ENCODE measurements at places on chromosomes 5 and 9.
A peak's percentile ranks its signal among the peaks of the same experiment; 100 is the strongest.

DNA sequence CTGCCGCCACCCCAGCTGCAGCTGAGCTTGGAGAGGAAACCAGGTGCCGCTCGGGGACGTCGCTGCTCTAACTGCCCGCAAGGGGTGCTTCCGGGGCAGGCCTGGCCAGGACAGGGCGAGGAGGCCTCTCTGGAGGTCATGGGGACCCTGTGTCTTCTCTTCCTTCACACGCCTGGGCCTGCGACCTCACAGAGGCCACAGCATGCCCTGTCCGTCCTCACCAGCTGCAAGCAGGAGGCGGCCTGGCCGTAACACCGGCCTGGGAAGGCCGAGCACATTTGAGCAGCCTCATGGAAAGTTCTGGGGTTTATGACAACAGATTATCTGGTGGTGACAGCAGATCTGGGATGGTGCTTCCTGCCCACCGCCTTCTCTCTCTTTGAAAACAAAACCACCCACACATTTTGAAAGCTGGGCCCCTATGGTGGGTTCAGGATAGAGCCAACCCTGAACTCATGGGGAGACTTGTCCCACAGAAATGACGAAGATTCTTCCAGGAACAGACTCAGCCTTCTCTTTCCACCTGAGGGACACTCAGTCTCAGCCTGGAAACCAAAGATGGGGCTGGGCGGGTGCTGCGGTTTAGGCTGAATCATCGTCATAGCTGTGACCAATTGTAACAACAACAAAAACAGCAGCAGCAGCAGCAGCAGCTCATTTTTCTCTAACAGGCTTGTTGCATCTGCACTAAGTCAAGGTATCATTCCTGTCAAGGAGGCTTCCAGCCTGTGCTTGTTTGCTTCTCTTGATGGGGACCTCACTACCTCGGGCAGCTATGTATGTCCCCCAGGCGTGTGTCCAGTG lies 99.6 kb upstream of the RAPGEF1 start:
- DNase-seq: no peak

DNA sequence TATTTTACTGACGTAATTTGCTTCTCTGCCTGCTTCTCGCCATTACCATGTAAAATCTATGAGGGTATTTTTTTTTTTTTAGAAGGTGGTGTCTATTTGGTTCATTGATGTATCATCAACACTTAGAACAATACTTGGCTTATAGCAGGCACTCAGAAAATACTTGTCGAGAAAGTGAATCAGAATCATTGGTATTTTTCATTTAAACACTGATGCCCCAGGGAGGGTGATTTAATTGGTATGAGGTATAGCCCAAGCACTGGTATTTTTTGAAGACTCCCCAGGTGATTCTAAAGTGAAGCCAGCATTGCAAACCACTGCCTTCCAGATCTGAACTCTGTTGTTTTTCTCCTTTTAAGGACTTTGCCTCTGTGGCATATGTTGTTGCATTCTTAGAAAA lies 16.6 kb downstream of the PDZD2 start:
- no peak for DNase-seq

- DNase-seq: no peak
These were observed 6.7 kb downstream of the GLRA1 start for GRCh38 chr5:151917904-151918303.

DNA sequence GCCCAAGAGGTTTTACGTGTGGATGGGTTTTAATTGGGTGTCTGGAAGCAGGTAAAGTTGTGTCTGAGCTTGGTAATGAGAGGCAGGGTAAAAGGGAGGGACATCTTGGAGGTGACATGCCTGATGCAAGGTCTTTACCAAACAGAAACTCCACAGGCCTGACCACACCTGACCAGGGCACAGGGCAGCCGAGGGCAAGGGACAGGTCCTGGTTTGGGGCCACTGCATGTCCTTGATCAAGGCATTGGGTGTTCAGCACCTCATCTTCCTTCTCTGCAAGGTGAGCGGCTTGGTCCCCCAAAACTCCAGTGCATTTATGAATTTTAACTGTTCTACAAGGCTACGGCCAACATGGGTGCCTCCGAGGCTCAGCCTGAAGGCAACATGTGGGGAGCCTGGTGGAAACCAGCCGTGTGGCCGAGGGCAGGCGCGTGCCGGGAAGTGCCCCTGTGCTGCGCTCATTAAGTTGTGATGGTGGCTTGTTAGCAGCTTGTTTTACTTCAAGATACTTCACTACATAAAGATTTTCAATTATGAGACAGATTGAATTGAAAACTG lies 30.7 kb upstream of the LPCAT1 start:
- no peak for DNase-seq

DNA sequence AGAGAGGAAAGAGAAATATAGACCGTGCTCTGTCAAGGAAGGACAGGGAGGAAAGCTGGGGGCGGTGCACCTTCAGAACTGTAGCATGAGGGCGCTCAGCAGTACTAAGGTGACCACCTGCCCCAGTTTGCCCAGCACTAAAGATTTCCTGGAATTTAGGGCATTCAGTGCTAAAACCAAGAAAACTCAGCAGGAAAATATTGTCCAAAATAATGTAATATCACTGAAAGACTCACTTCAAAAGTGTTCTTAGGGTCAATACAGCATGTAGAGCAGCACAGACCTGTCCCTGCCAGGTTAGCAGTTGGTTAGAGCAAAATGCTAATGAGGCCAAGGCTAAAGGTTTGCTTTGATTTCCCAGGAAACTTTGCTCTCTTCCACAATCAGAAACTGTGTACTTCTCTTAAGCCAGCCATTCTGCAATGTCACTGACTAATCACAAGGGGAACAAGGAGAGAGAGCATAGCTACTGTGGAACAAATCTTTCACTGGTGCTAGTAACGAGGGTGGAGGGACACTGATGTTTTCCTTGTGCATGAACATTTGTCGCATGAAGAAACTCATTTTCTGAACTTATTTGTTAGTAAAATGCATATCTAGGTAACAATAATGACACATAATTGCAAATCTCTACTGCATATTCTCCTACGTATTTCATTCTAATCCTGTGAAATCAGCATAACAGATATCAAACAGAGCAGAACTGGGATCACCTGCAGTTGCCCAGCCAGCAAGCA lies 53.0 kb upstream of the GRAMD2B start:
- DNase-seq: no peak

GRCh38 chr5:55363856-55364255 lies 56.1 kb downstream of the MTREX start:
- DNase-seq: no peak

DNA sequence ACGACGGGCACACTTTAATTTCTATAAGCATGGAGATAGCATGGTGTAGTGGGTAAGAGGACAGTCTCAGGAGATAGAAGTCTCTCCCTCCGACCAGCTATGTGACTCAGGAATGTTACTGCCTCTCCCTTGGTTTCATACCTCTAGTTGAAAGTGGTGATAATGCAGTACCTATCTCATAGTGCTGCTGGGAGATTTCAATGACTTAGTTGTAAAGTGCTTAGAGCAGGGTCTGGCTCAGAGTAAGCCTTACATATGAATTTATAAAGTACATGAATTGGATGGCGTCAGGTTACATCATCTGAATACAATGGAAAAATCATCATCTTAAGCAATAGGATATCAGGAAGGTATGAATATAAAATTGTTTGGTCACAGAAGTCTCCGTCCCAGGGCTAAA lies 952.8 kb upstream of the EDIL3 start:
- no peak for DNase-seq

- peak; percentile 47 for DNase-seq
These were observed 19.2 kb downstream of the GSN start for GRCh38 chr9:121286973-121287741.

GRCh38 chr9:117715411-117715989 lies 11.3 kb downstream of the TLR4 start:
- DNase-seq: no peak

DNA sequence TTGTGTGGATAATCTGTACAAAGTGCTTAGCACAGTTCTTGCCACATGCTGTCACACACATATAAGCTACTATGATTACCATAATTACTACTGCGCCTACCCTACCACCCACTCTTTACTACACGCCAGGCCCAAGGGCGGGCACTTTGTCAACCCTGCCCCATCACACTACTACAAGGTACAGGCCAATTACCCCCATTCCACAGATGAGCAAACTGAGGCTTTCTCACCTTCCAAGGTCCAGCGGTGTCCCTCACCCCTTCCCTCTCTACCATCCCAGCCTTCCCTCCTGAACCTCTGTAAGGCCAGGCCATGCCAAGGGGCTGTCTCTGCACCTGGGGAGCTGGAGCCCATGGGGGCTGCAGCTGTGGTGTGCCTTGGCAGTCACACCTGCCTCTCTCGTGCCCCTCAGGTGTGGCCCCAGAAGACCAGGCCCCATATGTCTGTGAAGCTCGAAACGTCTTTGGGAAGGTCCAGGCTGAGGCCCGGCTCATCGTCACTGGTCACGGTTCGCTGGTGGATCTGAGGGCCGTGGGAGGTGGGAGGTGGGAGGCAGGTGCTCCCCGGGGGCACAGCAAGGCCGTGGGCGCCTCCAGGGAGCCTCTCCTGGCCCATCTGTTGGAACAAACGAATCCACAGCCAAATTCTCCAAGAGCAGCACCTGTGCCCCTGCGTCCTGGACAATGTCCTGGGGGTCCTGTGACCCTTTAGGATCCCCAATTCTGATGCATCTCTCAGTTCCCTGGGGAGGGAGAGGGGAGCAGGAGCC lies 54.6 kb downstream of the HMCN2 start:
- no peak for DNase-seq

DNA sequence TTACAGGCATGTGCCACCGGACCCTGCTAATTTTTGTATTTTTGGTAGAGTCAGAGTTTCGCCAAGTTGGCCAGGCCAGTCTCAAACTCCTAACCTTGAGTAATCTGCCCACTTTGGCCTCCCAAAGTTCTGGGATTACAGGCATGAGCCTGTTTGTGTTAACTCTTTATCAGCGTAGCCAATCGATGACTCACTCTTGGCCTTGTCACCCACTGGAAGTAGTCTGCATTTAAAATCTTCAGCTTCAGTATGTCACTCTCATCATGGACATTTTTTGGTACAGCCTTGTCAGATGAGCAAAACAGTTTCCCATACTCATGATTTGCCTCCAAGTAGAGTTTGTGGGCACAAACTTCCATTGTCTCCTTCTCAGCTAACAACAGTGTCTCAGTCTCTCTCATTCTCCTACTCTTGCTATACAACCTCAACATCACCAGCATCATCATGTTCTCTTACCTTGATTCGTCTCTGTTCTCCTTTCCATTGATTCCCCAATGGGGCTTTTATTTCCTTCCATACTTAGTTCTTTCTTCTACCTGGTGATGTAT lies 22.5 kb downstream of the MUSK start:
- no peak for DNase-seq

DNA sequence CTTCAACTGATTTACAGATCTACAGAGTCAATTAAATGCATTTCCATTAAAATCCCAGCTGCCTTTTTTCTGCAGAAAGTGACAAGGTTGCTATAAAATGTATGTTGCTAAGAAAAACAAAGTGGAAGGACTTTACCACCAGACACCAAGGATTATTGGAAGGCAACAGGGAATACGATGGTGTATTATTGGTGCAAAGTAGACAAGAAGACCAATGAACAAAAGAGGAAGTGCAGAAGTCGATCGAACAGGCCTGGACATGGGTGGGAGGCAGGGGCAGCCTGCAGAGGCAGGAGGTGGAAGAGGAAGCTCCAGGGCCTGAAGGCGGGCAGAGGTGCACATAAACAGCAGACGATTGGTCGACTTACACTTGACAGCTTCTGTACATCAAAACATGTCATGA lies 10.6 kb upstream of the SLC6A19 start:
- DNase-seq: no peak

DNA sequence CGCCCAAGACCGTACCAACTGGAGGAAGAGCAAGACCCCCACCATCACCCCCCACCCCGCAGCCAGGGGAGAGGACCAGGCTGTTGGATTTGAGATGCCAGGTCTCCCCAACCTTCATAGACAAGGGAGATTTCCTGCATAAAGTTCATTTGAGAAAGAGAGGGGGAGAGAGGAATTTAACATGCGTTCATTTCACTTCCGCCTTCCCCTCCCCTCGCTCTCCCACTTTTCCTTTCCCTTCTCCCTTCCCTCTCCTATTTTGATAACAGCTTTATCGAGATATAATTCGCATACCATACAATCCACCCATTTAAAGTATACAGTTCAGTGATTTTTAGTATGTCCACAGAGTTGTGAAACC lies 4.2 kb upstream of the NKX2-5 start:
- no peak for DNase-seq

GRCh38 chr5:113050721-113051382 lies 74.3 kb downstream of the DCP2 start:
- DNase-seq: no peak

Data from anterior cingulate cortex (tissue), 58 donors.